ENCODE measurements at places on chromosomes 1 and 21.
A peak's percentile ranks its signal among the peaks of the same experiment; 100 is the strongest.

- no peak for DNase-seq
Observed at GRCh38 chr1:36561361-36561724, 78.6 kb upstream of the CSF3R start.

GRCh38 chr21:45980697-45981096 lies 873 bp upstream of the COL6A1 start:
- no peak for DNase-seq

DNA sequence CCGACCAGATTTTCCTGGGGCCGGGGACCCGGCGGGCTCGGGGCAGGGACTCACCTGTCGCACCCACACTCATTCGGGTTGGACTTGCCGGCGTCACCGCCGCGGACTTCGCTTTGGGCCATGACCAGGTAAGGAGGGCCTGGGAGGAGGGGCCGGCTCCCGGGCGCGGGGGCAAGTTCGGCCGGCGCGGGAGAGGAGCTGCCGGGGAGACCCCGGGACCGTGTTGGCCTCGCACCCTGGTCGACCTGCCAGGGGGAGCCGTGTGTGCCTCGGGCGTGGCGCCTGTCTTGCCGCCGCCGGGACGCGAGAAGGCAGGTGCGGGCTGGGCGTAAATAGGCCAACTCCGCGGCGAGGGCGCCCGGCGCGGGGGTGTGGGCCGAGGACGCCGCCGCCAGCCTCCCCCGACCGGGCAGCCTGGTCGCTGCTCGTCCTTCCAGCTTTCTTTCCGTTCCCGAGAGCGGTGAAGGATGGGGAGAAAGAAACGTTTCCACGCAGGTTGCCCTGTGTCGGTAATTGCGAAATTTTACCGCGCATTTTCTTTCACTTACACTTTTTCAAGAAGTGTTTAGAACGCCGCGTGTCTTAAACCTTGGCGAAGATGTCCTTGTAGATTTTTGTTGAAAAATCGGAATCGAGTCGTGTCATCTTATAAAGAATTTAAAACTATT lies 558 bp downstream of the USP1 start:
- DNase-seq, result no peak

DNA sequence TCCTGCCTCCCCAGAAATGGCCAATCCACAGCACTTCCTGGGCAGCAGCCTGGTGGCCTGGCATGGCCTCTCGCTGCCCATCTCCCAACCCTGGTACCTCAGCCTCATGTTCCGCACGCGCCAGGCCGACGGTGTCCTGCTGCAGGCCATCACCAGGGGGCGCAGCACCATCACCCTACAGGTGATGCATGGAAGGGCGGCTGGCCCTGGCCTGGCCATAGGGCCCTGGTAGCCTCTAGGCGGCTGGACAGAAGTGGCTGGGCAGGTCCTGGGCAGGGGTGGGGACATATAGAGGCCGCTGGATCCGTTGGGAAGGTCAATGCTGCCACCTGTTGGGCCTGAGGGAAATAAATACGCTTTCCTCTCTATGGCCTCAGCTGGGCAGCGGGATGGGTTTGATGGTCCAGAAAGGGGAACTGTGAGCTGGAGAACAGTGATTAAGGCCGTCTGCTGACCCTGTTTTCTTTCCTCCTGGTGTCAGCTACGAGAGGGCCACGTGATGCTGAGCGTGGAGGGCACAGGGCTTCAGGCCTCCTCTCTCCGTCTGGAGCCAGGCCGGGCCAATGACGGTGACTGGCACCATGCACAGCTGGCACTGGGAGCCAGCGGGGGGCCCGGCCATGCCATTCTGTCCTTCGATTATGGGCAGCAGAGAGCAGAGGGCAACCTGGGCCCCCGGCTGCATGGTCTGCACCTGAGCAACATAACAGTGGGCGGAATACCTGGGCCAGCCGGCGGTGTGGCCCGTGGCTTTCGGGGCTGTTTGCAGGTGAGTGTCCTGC lies 14.4 kb downstream of the CELSR2 start:
- peak; percentile 93 for DNase-seq

GRCh38 chr21:22892028-22892427 lies 1893.8 kb downstream of the NCAM2 start:
- DNase-seq, result no peak

DNA sequence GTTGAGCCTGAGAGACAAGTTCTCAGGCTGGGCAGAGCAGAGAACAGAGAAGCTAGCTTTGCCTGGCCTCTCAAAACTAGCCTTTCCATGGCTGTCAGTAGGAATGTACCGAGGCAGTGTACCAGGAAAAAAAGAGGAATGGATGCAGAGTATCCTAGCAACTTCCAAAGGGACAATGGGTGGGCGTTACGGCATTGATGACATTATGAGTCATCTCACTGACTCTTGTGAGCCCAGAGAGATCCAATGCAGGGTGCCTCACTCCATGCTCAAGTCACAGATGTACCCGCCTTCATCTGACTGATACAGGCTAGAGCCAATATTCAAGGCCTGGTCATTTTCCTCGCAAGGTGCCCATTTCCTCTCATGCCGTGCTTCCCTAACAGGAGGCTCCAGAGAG lies 51.4 kb upstream of the C8B start:
- no peak for DNase-seq

DNA sequence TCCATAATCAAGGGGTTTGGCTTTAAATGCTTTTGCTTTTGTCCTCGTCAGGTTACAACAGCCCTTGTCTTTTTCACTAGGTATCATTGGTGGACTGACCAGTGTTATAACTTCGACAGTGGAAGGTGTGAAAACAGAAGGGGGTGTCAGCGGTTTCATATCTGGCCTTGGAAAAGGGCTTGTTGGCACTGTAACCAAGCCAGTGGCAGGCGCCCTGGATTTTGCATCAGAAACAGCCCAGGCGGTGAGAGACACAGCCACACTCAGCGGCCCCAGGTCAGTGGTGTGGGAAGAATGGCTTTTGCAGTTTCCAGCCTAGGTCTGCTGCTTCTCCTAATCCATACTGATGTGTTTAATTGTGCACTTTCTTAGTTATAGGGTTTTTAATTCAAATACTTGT lies 157.9 kb downstream of the DHRS3 start:
- no peak for DNase-seq

GRCh38 chr1:84737590-84737989 lies 47.3 kb upstream of the SSX2IP start:
- no peak for DNase-seq

GRCh38 chr1:202229376-202229775 lies 35.8 kb downstream of the LGR6 start:
- no peak for DNase-seq

Measured in stimulated activated CD8-positive, alpha-beta memory T cell treated with anti-CD3 and anti-CD28 coated beads, Interleukin-4, amount 100 ng/mL, for 48 hours (primary cell).